Muscle of arm (tissue), 14 donors: ENCODE measurements at places on chromosomes 4 and X. TPM values are rescaled to one million over a fixed set of nuclear protein-coding genes. Genes with fewer than 3 reads are reported as not detected.

DNA sequence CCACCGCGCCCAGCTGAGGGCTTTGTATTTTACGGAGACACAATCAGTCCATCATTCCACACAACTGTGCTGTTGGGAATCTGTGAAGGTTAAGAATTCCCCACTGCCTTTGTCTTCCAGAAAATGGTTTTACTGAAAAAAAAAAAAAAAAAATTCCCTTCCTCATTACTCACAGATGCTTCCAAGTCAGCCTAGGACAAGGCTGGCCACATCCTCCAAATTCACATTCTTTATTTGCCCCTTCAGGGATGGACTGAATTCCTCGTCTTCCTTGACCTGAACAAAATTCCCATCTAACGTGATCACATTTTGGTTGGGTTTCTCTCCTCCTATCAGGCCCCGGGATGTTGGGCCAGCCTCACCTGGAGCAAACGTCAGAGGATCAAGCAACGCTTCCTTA, 130.3 kb downstream of the DHRSX start:
- no peak for DNase-seq

DNA sequence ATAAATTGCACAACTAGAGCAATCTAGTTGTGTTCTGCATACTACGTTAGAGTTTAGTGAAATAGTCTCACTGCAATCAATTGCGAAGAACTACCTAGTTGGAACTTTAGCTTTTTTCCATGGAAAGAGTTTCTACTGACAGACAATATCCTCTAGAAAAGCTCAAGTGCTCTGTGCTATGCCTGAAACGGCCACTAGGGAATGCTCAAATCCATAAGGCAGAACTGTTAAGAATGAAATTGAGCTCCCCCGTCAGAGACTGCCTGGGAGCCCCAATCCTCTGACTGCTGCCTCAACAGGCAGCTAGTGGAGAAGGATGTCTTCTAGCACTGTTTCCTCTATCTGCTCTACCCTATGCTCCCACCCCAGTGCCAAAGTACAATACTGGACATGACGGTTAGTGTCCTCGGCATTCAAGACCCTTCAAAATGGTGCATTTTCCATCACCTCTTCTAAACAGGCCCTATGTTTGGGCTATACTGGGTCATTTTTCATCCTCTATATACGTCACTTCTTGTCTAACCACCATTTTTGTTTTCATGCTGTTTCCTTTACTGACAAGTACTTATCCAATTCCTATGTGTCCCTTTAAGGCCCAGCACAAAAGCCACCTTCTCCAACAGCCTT, 35.3 kb downstream of the FRMD7 start:
- DNase-seq = peak; percentile 62

DNA sequence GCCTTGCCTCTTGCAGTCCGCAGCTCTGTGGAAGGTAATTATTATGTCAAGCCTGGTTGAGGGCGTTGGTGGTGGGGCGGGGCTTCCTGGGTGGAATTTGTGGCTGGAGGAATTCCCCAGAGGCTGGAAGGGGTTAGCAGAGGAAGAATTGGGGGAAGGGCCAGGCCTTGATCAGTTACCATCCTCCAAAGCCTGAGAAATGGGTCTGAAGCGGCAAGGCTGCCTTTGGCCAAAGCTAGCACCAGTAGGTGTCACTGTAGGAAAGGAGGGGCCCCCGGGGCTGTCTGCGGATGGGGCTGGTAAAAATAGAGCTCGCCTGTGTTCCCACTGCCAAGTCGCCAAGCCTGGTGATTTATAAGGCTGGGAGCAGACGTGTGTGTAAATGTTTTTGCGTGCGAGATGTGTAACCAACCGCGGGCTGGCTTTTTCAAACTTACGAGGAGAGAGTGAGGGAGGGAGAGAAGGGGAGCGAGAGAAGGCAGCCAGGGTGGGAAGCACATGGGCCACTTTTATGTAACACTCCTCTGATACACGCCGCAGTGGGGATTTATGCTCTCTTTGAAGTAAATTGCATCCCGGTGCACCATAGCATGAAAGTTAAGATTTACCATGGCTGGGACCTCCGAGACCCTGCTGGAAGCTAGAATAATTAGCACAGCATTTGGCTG, 367.0 kb downstream of the BCOR start:
- peak; percentile 44 for DNase-seq

DNA sequence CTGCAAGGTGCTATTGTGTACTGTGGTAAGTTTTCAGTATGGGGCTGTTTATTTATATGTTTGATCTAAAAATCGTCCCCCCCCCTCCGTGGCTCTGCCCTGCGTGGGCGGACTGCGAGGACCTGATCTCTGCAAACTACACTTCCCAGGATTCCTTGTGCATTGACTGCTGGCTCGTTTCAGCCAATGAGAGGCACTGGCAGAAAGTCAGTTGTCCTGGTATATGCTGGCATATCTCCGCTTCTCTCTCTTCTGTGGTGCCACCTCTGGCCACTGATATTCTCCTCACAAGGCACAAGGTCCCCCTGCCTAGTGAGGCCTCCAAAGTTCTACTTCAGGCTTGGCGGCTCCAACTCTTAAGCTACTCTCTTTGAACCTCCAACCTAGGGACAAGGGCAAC, 168.8 kb upstream of the ZFP42 start:
- no peak for DNase-seq

DNA sequence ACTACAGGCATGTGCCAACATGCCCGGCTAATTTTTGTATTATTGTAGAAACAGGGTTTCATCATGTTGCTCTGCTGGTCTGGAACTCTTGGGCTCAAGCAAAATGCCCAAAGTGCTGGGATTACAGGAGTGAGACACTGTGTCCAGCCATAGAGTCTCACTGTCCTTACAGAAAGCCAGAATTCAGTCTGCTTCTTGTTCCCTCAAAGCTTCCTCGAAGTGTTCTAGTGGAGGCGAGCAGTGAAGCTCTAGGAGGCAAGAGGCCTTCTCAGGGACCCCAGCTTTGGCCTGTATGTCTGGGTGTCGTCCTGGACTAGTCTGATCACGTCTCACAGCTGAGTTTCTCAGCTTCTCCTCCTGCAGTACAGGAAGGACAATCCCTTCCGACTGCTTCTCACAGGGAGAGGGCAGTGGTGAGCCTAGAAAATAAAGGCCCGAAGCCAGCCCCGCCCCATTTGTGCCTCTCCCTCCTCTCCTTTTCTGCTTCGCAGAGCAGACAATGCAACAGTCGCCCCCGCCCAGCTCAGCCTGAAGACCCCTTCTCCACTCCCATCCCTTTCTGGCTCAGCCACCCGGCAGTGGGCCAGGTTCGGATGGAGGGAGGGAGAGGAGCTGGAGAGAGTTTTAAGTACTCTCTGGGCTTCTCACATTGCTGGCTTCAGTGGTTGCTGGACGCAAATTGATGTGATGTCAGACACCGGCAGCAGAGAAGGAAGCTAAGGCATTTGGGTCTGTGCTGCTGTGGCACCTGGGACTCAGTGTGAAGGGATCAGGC, 11.1 kb upstream of the FAM3A start:
- DNase-seq = peak; percentile 89

Gene PLXNB3
- 3.1 TPM for polyA plus RNA-seq

Gene SCML2
- polyA plus RNA-seq = not detected

Gene INTS6L
- polyA plus RNA-seq = 29.3 TPM

Gene CNGA1
- polyA plus RNA-seq = 1.3 TPM

Gene DDX53
- not detected for polyA plus RNA-seq

Gene PAGE2B
- polyA plus RNA-seq = not detected

Gene CXXC4
- 3.3 TPM for polyA plus RNA-seq

Gene ASB11
- polyA plus RNA-seq = 14.3 TPM
